ENCODE measurements at places on chromosomes 3 and 15.

DNA sequence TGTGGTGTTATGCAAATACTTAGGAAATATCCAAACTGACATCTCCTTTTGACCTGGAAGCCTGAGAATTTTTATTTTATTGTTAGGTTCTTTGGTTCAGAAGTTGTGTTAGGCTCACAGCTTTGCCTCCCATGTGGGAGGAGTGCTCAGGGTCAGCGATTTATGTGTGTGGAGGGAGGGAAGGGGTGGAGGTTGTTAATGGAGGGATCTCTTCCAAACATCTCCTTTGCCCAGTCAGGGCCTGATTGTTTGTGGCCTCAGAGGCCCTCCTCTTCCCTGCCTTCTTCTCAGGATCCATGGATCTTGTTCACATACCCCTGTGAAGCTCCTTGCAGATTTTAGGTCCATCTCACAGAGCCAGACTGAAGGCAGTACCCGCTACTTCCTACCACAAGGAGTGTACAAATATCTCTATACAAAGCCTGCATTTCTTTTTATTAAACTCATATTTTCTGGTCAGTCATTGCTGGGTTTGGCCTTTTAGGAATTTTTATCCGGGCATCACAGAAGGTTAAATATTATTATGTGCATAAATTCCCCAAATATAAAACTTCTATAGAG lies 40.3 kb downstream of the BBX start:
- DNase-seq: no peak

- DNase-seq: no peak
Observed at GRCh38 chr3:195696632-195697278, 24.0 kb upstream of the MUC20 start.

DNA sequence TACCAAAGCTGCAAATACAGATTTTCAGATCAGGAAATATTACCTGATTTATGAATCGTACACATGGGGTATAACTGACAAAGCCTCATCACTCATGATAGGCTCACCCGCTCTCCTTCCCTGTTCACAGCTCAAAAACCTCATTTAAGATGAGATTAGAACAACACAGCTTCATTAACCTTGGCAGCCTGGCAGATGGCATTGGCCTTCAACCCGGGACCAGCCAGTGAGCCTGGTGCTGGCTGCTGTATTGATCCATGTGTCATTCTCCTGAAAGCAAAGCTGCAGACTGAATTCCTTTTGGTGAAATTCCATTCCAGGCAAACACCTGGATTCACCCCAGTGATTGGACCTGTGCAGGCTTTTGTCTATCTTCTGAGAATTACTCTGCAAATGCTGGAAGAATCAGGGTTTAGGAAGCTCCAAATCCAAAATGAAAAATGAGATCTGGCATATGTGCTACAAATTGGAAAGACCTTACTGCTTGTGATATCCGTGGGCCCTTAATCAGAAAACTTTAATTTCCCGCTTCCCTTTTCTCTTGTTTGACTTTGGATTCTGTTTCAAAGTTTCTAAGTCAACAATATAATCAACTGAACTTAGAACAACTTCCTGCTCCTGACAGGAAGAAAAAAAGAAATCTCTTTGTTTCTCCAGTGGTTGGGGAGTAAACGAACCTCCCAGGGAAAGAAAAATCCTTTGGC lies 189.1 kb upstream of the KBTBD8 start:
- no peak for DNase-seq

GRCh38 chr3:66303491-66303901 lies 82.7 kb downstream of the SLC25A26 start:
- DNase-seq: no peak

Measured in Caki2 (cell line).